ENCODE measurements at places on chromosomes 7 and 10.

- no peak for DNase-seq
These were observed 254.2 kb downstream of the COBL start for GRCh38 chr7:51062222-51062987.

DNA sequence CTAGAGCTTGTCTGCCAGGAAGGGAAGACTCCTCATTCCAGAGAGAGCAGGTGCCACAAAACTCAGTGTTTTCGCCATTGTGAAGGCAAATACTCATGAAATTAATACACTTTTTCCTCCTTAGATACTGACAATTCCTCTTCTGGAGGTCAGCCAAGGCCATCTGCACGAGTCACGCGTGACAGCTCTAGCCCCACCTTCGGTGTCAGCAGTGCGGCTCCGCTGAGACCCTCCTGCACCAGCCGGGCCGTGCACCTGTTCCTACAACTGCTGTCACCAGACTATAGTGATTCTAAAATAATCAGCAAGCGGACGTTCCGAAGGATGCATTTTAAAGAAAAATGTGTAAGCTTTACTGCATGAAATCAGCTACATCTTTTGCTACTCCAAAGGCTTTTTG is 127.7 kb downstream of the DIP2C start:
- DNase-seq = no peak

DNA sequence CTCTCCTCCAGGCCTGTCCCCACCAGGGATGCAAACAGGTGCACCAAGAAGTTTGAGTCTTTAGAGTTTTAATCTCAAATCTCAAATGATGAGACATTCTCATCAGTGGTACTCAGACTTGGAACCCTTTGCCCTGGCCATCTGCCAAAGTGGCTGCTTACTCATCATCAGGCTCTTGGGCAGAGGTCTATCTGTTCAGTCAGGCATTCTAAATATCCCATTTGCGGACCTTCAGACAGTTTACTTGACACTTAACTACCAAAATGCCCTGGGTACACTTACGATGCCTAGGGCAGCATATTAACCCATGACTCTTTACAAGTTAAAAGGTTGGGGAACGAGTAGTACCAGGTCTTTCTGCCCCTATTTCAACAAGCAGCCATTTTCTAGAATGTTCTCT is 61.2 kb upstream of the YAE1 start:
- no peak for DNase-seq

- DNase-seq = no peak
These were observed 34.0 kb downstream of the PODXL start for GRCh38 chr7:131522325-131522930.

DNA sequence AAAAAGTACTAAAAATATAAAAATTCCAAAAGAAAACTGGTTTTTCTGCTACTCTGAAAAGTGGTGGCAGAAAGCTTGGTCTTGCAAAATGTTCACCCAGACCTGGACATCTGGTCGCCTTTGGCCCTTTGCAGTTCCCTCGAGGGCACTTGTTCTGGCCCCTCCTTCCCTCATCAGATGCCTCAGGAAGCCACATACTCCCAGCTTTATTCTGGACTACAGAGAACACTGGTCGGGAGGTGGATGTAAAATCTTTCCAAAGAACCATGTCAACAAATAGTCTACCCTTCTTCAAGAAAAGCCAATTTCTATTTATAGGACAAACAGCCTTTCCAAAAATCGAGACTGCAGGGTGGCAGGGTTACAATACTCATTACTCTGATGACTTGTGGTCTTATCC is 726.1 kb downstream of the TNS3 start:
- DNase-seq = no peak

GRCh38 chr10:21732067-21732772 is 198.2 kb downstream of the MLLT10 start:
- no peak for DNase-seq

GRCh38 chr10:11962176-11962575 is 80.4 kb downstream of the UPF2 start:
- no peak for DNase-seq

- no peak for DNase-seq
These were observed 97.5 kb downstream of the CXCL12 start for GRCh38 chr10:44287408-44287807.

GRCh38 chr10:88705958-88706357 is at the start of gene LIPK:
Gene LIPK (plus strand): TSS chr10:88706249. CDS start chr10:88724544, 18,295 bp downstream.
- DNase-seq = no peak

GRCh38 chr7:73512018-73512780 is 9.9 kb downstream of the BAZ1B start:
- no peak for DNase-seq

DNA sequence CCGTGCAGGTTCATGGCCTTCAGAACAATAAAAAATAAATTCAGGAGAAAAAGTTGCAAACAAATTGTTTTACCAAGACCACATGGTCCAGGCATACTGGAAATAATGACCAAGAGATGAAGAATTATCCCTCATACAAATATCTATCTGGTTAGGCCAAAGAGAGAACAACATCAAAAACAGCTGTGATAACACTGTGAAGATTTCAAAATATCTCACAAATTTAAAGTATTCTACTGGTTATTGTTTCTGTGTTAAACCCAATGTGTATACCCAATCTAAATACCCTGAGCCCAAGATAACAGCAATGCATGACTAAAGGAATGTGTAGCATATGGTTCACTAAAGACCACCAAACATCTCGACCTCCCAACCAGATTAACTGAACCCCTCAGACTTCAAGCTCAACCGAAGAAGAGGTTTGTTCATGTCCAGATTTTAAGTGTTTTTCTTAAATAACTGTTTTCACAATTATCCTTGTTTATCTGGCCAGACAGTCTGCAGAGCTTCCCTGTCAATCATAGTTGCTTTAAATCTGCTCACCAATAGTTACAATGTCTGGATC is 10.9 kb downstream of the OR9A2 start:
- DNase-seq = no peak

- DNase-seq = no peak
These were observed 243.9 kb downstream of the ARHGAP21 start for GRCh38 chr10:24479806-24480205.

DNA sequence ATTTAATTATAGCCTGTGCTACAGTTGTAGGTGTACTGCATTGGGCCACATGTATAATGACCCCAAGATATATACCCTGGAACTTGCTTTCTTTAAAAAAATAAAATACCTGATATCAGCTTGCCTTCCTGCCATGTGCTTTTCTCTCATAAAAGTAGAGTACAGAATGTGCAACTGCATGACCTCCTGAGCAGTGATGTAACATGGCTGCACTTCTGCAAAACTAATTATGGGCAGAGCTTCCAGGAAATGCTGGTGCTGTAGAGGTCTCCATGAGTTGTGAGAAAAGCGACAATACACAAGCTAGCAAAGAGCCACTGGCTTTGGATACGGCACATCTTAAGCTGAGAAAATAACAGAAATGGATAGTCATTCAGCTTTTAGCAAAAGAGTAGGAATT is 6.5 kb upstream of the ERLIN1 start:
- DNase-seq = no peak

DNA sequence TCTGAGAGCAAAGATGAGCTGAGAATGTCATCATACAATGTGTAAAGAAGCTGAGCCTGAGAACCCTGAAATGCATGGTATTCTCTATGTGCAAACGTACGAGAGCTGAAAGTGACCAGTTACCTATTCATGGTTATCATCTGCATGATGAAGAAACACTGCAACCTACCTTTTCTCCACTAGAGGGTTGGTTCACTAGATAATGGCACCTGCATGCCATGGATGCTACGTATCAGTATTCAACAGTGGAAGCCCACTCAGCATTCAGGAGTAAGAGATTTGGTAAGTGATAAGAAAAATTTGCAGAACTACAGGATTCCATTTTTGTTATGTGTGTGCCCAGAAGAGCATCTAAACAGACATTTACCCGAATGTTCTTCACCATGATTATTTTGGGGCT is 145.4 kb downstream of the PTPRN2 start:
- no peak for DNase-seq

DNA sequence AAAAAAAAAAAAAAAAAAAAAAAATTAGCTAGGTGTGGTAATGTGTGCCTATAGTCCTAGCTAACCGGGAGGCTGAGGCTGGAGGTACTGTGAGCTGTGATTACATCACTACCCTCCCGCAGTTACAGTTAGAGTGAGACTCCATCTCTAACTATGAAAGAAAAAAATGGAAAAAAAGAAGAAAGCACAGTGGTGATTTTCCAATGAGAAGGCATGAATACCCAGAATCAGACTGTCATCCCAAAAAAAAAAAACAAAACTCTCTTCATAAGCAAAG is 269.9 kb upstream of the MKLN1 start:
- DNase-seq = no peak

- no peak for DNase-seq
These were observed 240.7 kb downstream of the ZMYND11 start for GRCh38 chr10:375815-376505.

DNA sequence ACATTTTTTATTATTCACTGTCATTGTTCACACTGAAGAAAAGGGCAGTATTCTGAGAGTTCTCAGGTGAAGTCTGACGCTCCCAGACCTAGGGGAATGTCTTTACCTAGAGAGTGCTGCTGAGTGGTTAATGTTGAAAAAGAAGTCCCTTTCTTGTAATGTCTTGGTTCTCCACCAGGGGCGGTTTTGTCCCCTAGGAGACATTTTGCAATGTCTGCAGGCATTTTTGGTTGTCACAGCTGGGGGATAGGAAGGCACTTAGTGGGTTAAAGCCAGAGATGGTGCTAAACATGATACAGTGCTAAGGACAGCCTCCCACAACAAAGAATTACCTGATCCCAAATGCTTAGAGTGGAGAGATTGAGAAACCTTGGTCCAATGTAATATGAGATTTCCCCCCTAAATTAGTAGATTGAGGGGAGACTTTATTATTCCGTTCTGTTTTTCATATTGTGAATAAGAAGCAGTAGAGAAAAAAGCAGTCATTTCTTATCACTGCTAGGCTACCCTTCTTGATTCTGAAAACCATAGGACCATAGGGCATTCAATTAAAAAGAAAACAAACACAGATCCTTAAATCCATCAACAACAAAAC is 13.1 kb downstream of the UMAD1 start:
- no peak for DNase-seq

- no peak for DNase-seq
These were observed 46.4 kb upstream of the ATRNL1 start for GRCh38 chr10:115046686-115047236.

DNA sequence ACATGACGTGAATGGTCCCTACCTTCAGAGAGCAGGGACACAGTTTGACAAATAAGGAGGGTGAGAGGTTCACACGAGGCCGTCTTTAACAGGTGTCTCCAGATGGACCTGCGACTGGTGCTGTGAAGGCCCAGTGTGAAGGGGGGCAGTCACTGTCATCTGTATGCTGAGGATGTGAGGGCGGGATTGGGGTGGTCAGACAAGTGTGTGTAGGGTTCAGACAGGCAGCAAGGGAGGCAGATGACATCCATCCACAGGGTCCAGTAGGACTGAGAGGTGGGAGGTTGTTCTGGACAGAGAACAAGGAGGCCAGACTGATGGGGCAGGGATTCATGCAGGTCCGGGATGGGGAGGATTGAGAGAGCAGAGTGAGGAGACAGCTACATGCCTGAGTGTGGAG is 232.6 kb upstream of the GPR26 start:
- DNase-seq = no peak

DNA sequence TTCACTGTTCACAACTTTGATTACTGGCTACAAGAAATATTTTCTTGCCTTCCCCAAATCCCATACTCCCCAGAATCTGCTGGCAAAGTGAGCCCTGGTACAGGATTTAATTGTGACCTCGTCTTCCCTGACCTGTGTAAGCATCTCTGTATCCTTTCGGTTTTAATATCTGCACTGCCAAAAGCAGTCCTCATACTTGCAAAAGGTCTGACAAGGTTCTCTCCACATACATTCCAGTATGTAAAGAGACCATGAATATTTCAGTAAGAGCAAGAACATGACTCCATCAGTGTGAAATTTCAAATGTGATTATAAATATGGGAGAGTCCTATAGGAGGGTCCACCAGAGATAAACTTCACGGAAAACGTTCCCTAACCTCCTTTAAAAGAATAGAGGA is 134.0 kb upstream of the TCF7L2 start:
- DNase-seq = no peak

- DNase-seq = no peak
These were observed 1.7 kb downstream of the DPY19L1 start for GRCh38 chr7:35035511-35035961.

DNA sequence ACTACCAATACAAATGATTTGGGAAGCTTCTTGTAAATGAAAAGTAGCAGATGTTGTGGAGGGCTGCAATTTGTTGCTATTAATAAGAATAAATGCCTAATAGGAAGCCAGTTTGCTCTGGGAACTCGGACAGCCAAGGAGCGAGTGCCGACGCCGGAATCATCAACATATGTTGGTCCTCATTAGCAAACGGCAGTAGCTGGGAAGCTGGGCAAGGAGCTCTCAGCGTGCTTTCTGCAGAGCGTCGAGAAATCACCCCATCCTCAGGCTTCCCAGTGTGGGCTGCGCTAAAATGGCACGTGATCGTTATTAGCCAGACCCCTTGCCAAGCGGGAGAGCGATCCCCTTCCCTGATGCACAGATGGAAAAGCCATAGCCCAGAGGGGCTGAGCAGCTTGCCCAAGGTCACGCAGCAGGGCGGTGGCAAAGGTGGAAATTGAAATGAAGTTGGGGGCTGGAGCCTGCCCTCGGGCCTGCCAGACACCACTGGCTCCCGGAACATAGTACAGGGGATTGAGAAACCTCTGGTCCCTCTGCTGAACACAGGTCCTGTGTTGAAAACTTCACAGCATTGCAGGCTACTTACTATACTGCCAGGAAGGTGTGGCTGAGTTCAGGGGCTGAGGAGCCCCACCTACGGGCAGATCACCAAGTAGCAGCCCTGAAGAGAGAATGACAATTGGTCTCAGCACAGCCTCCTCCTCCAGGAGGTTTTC is 326.9 kb downstream of the PLXNA4 start:
- DNase-seq = no peak

- DNase-seq = no peak
These were observed 627 bp upstream of the SSMEM1 start for GRCh38 chr7:130207033-130207432.

DNA sequence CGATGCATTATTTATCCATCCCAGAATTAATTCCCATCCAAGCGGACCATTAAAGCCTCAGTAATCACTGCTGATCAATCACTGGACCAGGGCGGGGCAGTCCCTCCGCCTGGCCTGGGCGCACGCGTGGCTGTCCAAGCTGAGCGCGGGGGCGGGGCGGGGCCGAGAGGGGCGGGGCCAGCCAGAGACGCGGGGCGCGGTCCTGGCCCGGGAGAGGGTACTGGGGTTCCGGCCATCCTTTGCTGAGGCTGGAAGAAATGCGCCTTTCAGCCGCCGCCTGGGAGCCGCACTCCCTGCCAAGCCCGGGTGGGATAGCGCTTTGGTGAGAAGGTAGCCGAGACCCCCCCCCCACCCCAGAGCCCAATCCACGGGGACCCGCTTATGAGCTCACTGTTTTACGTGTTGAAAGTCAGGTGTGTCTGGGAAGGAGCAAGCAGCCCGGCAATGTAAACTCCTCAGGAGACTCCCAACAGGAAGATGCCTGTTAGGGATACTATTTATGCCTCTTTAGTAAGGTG is at the start of gene ARHGAP22:
Gene ARHGAP22 (minus strand): TSS at position 83 of the 518 bp plus-strand sequence. CDS start 277 bp downstream, outside the sequence.
- DNase-seq = no peak

GRCh38 chr7:104156842-104157277 is 51.0 kb downstream of the ORC5 start:
- no peak for DNase-seq

DNA sequence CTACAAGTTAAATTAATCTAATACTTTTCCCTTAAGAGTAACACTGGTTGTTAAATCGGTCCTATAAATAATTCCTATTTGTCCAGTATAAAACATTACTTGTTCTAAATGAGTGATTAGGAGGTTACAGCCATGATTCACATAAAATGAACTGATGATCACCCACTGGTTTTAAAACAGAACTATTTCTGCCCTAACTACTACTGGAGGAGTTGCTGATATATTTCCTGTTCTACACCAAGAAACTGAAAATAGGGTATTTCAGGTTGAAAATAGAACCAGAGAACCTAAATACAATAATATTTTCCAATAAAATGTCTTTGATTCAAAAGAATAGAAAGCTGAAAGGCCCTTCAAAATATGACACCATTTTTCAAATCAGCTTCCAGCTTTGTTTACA is 30.9 kb downstream of the DNAJC1 start:
- no peak for DNase-seq
